T47D (cell line): ENCODE measurements at places on chromosomes 7 and 10.
A peak's percentile ranks its signal among the peaks of the same experiment; 100 is the strongest.

DNA sequence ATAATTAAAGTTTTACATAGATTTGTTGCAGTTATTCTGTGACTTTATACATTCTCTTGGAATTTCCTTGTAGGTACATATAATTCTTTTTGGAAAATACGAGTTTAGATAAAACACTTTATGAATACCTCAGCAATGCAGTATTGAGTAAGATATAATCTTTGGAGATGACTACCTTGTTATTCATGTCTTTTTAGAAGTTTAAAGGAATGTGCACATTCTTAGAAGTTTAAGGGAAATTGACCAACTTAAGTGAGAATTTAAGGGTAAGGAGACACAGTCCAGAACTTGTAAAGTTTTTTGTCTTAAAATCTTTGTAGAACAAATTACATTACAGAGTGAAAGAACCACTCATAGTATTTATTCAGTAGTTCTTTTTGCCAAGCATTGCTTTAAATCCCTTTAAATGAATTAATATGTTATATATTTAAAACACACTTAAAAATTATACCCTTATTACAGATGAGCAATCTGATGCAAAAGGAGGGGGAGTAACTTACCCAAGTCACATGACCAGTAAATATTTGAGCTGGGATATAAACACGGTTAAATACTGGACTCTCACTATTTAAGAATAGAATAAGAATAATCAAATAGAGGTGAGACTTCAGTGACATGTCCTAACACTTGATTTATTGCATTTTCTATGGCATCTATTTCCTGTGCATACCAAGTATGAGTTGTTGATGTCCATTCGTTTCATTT is 139.5 kb upstream of the FERD3L start:
- no peak for DNase-seq

DNA sequence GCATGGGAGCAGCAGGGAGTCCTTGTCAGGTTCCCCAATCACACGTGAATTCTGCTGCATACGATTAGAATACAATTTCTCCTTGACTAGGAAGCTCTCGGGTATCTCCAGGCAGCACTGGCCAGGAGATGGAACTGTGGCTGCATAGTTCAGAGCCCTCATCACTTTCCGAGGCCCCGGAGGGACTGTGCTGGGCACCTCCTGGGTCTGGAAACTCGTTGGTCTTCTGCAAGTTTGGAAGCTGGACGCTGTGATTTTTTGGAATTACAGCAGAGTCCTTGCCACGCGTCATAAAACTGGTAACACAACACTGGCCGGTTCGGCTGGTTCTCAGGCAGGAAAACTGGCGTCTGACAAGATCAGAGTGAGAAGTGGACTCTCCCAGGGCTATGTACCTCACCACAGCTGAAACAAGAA is 216.1 kb downstream of the CCDC3 start:
- DNase-seq = peak; percentile 93

DNA sequence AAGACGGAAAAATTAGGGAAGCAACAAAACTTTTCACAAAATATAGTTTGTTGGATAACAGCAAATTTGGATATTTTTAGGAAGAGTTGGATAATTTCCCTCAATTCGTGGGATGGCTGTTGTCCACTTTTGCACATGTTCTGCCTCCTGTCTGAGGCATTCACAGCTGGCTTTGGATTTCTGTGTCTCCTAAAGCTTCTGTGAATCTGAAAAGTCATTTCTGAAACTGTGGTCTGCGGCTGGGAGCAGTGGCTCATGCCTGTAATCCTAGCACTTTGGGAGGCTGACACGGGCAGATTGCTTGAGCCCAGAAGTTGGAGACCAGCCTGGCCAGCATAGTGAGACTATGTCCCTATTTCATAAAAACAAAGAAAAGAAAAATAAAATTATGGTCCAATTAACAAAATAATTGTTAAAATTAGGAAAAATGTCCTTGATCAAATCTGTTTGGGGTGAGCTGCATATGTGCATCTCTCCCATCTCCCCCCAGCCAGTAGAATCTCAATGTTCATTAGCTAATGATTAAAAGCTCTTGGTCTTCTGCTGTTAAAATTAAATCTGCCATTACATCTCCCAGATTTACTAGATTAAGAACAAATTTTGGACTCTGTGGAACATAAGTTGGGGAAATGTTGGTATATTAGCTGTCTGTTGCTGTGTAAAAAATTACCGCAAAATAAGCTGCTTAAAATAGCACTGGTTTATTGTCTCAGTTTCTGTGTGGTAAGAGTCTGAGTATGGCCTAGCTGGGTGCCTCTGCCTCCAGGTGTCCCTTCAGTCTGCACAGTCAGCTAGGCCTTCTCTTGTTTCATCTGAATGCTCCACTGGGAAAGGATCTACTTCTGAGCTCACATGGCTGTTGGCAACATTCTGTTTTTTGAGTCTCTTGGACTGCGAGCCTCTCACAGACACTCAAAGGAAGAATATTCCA is 332.0 kb upstream of the FZD1 start:
- DNase-seq = no peak

DNA sequence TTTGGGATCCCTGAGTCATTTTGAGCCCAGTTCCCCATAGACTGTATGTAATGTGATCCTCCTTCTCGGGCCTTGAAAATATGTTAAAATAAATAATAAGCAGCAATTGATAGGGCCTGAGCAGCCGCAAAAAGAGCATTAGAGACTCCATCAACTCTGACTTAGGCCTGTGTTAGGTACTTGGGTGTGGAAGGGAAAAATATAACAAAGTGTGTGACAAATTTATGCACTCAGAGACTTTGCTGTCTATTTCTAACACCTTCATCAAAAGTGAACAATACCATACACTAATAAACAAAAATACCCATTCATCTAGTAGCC is 31.4 kb upstream of the HABP2 start:
- DNase-seq = no peak

GRCh38 chr10:50324046-50324445 is 72.7 kb upstream of the ASAH2 start:
- no peak for DNase-seq

DNA sequence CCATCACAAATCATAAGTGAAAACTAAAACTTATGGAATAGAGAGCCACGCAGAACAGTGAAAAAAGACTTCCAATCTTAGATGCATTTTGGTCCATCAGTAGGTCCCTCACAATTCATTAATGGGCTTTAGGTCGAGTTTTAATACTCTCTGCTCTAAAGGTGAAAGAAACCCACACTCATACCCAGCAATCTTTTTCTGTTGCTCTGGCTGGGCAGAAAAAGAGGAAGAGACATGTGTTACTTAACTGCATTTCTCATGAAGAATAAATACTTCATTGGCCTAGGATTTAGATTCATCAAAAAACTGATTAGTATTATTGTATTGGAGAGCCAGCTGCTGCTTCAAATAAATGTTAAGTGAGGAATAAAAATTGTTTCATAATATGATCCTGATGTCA is 645.7 kb downstream of the PHTF2 start:
- no peak for DNase-seq

- DNase-seq = no peak
Observed at GRCh38 chr10:84660450-84661159, 332.2 kb downstream of the CCSER2 start.

DNA sequence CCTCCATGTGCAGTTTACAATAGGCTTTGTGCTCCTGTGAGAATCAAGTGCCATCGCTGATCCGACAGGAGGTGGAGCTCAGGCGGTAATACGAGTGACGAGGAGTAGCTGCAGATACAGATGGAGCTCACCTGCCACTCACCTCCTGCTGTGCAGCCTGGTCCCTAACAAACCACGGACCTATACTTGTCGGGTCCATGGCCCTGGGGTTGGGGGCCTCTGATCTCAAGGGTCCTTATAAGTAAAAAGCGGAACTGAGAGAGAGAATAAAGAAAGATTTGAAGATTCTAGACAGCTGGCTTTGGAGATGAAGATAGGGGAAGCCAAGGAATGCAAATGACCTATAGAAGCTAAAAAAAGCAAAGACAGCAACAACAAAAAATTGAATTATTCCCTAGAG is 130.6 kb downstream of the PLXDC2 start:
- no peak for DNase-seq

GRCh38 chr7:157881048-157881771 is 544.4 kb downstream of the DNAJB6 start:
- no peak for DNase-seq

GRCh38 chr10:13893926-13894325 is 307.2 kb downstream of the PRPF18 start:
- peak; percentile 40 for DNase-seq

GRCh38 chr10:660970-661596 is 28.4 kb downstream of the DIP2C start:
- DNase-seq = no peak

DNA sequence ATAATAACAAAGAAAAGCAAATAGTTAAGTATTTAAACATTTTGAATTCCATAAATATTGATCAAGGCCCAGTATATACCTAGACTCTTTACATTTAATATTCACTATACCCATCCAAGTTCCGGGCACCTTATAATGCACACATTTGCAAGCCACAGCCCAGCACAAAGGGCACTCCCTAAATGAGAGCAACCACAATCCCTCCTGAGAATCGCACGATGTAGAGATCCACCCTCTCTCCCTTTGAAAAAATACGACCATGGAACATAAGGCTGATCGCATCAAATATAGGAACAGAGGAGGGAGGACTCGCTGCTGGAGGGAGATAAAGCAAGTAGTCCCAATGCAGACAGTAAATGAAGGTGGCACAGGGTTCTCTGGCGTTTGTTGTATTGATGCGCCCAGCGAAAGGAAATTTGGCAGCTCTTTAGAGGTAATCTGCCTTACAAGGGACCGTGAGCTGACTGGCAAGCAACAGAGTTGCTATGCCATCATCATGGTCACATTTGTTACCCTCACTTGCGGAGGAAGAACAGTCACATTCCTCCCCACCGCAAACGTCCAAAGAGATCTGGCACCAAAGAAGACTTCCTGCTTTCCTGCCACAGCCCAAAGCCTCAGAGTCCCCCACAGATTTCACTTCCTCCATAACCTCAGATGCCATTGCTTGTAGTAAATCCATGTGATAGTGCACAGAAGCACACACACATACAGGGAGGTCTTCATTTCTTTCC is 16.1 kb upstream of the TAS2R40 start:
- DNase-seq = no peak

DNA sequence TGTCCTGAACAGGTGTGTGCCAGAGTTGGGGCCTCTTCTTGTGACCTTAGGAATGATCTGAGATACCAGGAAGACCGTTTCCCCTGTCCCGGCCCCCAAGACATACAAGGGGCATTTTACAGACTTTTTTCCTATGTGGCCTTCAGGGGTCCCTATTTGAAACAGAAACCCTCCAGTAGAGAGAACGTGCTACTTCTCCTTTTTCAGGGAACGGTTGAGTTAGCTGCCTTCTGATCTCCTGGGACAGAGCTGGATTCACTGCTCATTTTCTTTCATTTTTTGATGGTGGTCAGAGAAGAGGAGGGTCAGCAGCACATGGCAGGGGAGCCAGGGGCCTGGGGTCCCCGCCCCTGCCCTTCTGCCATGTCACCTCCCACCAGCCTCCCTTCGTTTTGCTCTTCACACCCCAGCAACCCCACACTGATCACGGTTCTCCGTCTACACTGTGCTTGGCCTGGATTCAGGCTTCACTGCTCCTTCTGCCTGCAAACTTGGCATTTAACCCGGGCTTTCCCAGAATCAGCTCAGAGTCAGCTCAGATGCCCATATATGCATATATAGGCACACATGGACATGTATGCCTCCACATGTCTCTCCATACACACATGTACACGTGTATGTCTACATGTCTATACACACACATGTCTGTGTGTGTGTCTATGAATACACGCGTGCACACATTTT is 138.1 kb upstream of the BTBD16 start:
- DNase-seq = no peak

- no peak for DNase-seq
Observed at GRCh38 chr10:12201543-12201942, 5.6 kb downstream of the CDC123 start.

- DNase-seq = peak; percentile 26
Observed at GRCh38 chr7:5237286-5237685, 45.5 kb upstream of the SLC29A4 start.

DNA sequence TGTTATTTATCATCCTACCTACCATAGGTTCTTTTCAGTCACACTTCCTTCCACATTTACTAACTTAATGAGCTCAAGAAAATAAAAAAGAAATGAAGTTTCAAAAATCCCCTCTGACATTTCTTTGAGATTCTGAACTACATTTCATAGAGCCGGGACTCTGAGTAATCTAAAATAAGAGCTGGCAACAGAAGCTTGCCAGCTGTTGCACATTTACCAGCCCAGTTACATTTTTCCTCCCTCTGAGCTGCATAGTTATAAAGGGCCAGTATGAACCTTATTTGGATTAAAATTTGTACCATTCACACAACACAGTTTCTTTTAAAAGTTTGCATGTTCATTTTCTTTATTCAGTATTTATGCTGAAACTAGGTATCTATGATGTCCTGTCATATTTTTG is 119.5 kb upstream of the CAV2 start:
- no peak for DNase-seq

DNA sequence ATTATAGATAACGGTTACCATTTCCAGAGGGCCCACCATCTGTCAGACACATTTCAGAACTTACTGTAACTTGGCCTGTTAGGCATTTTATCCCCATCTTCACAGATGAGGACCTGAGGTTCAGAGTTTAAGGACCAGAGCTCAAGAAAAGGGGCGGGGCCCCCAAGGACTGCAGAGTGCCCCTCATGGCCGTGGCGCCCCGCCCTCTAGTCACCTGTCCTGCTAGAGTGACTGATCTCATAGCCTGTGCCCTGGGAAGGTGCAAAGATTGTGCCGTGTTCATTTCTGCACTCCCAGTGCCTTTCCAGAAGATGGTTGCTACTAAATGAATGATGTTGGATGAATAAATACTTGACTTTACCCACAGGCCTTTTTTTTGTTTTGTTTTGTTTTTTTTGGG is 107.0 kb downstream of the XRCC2 start:
- DNase-seq = no peak

GRCh38 chr10:113680190-113681111 is 739 bp downstream of the CASP7 start:
- peak; percentile 50 for DNase-seq
